ENCODE measurements at places on chromosomes 1 and 21. TPM values are rescaled to one million over a fixed set of nuclear protein-coding genes. Genes with fewer than 3 reads are reported as not detected.

GRCh38 chr1:116492358-116492811 is 78.4 kb downstream of the CD58 start:
- DNase-seq: no peak

DNA sequence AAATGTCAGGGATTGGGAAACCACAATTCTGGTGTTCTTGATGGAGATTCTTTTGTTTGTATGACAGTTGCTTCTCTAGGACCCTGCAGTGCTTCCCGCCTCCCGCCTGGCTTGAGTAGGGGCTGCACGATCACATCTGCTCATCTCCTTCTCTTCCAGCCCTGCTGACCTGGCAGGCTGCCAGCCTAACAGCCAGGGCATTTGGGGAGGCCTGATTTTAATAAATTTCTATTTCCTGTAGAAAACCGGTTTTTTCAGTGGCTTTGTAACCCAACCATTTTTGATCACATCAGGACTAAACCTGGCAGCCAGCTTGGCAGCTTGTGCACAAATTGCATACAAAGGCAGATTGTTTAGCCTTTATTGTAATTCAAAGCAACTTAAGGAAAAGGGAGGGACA is 78.9 kb downstream of the UBE2U start:
- peak; percentile 23 for DNase-seq

Gene CORT
- total RNA-seq: not detected

DNA sequence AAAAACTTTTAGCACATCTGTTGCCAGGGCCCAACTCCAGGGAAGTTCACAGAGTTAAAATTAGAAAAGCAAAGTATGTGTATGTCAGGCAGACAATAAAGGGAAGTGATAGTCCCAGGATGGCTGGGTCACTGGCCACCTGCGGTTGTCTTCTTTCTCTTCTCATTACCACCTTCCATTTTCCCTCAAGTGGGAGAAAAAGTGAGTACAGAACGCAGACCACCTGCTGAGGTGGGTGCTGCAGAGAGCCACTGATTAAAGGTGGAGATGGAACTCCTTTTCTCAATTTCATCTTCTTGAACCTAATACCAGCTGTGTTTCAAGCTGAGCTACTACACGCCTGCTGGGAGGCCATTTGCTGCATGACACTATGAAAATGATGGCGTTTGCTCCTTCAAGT is 88.8 kb upstream of the PDE4B start:
- DNase-seq: no peak

Gene CTSE
- not detected for total RNA-seq

Gene HMCN1
- total RNA-seq: 0.05 TPM

DNA sequence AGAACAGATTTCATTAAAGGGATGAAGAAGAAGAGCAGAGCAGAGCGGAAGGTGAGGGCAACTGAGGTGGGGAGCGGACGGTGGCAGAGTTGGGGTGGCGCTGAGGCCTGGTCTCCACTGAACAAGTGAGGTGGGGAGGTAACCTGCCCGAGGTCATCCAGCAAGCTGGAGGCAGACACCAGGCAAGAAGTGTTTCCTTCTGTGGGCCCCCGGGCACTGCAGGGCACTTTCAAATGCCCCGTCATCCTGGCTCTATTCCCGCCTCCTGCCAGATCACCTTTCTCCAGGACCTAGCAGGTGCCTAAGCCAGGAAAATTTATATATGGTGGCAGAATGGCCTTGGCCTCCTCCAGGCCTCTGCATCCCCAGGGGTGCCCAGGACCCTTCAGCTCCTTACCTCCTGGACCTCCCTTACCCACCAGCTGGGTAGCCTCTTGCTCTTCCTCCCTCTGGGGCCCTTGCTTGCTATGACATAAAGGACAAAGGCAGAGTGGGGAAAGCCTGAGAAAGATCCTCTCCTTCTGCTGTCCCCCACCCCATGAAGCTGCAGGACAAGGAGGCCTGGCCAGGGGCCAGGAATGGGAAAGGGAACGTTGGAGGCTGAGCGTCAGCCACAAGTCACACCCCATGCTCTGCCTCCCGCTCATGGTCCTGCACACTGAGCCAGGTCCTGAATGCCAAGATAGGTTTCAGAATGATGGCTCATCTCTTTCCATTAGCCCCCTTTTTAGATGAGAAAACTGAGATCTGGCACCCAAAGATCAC is 29.0 kb downstream of the VWA5B1 start:
- no peak for DNase-seq

DNA sequence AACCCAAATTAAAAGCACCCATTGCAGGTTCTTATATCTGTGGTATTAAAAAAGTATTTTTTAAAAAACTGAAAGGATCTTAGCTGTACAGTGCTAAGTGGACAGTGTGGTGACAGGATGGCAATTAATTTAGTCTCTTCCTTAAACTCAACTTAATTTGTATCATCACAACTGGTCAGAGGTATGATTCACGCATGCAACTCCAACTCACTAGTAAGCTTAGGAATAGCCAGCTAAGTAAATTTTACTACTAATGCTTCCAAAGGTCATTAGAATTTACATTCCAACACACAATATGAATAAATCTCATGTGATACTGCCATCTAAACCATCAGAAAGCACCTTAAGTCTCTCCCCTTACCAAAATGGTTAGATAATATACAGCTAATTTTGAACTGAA is 35.4 kb downstream of the ENAH start:
- DNase-seq: no peak

Gene UBIAD1
- 15.6 TPM for total RNA-seq

Gene RNU1-2
- total RNA-seq: not detected

DNA sequence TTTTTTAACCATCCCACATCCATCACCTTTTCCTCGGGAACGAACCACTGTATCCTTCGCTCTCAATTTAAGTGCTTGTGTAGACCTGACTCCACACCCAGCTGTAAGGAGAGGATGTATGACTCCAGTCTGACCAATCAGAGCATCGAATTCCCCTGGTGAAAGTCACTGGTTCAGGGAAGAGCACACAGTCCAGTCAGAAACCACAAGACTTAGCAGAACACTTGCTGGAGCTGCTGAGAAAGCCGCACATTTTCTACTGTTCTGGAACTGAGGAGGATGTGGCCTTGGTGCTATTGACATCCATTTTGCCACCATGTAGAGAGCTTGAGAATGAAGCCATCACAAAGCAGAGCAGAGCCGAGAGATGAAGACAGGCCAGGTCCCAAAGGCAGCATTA is 59.9 kb upstream of the CNN3 start:
- DNase-seq: peak; percentile 71

DNA sequence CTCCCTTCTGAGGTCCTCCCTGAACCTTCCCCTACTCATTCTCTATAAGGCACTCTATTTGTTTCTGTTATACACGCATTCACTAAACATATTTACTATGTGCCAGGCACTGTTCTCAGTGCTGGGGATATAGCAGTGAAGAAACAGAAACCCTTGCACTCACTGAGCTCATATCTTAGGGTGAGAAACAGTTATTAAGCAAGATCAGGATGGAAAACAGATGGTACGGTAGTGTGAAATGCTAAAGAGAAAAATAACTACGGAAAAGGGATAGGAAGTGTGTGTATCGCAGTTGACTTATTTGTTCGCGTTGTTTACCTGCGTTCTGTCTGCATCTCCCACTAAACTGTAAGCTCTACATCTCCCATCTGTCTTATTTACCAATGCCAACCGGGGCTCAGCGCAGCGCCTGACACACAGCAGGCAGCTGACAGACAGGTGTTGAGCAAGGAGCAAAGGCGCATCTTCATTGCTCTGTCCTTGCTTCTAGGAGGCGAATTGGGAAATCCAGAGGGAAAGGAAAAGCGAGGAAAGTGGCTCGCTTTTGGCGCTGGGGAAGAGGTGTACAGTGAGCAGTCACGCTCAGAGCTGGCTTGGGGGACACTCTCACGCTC is 572 bp downstream of the CYB5RL start:
- no peak for DNase-seq

GRCh38 chr1:3485016-3485415 is 30.6 kb downstream of the ARHGEF16 start:
- DNase-seq: no peak

Gene SYT2
- total RNA-seq: not detected

- DNase-seq: peak; percentile 37
Measured at GRCh38 chr1:119220991-119221390, 80.5 kb upstream of the WARS2 start.

DNA sequence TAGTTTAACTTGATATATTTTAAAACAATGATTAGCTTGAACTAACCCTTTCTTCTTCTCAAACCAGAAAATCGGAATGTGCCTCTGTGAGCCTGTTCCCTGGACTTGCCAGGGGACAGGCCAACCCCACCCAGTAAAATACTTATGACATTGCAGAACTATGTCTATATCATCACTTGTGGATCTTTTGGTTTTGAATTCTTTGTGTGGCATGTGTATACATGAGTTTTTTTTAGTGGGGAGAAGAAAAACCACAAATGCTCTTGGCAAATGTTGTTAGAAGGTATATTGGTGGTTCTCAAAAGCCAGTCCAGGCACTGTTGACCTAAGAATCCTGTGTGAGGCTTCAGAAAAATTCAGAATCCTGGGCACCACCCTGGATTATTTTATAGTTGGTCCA is 347.4 kb downstream of the SIPA1L2 start:
- DNase-seq: peak; percentile 22

- no peak for DNase-seq
Measured at GRCh38 chr1:53640701-53641075, 98.3 kb downstream of the GLIS1 start.

DNA sequence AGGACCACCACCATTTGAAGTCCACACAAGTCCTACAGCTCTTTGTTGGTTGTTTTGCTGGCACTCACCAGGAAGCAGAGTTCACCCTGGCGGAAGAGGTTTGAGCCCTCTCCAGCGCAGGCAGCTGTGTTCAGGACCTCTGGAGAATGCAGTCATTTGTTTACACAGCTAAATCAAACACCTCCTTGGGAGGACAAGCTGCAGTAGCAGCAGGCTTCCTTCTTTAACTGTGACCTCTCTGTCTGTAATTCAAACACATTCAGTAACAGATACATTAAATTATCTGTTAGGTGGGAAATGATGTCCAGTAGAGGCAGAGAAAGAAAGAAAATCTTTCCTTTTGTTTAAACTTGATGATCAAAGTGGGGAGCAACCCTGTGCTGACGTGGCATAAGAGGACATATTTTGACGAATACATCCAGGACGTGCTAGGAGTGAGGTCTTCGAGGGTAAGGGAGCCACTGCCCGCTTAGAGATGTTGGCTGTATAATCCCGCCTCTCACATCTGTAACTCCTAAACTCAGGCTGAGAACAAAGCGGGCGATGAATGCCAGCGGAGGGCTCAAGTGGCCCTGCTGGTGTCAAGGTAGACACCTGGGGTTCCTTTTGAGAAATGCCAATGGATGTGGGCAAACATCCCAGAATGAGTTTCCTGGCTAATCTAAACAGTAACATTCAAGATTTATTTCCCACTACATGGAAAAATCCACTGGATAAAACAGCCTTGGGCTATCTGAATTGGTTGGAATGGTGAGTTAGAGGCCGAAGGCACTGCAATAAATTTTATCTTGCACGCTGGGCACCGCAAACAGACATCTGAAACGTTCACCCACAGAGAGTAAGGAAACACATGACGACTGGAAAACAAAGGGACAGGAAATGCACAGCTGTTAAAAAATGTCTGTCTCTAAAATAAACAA is 51.7 kb downstream of the ABCA4 start:
- DNase-seq: peak; percentile 72

- DNase-seq: no peak
Measured at GRCh38 chr21:33505833-33506232, 14.3 kb upstream of the DNAJC28 start.

DNA sequence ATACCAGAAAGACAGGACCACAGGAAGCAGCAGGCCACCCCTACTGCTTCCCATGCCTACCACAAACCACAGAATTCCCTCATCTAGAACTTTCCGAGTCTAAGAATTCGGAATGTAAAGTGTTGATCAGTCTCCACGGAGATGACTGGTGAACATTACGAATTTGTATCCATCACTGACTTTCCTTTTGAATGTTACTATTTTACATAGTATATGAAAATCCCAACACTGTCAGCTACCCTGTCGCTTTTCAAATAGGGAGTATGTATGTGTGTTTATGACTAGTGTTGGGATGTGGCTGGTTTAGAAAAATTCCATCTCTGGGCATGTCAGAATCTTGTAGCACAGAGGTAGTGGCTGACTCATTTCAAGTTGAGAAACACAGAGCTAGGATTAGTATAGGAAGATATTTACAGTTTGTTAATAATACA is 118.2 kb downstream of the COQ8A start:
- DNase-seq: peak; percentile 76

DNA sequence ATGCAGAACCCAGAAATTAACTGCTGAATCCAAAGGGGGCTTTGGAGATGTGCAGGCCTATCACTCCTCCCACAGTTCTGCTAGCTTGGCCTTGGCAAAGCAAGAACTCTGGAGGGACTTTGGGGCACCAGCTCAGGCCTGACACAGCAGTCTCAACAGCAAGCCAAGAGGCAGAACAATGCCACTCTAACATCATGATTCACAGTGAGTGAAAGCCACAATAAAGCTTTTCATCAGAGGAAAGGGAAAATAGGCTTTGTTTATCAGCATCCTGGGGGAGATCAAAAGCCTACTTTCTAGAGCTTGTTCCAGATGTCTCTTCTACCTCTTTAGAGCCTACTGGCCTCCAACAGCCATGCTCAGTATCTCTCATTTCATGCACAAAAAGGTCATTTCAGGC is 283.4 kb downstream of the KCNH1 start:
- peak; percentile 38 for DNase-seq

Gene OR2L5
- not detected for total RNA-seq

Gene CDK18
- total RNA-seq: 33.3 TPM

GRCh38 chr1:87024936-87025540 is 110.6 kb downstream of the HS2ST1 start:
- DNase-seq: peak; percentile 55

GRCh38 chr1:41768583-41768982 is 150.1 kb downstream of the HIVEP3 start:
- DNase-seq: no peak

DNA sequence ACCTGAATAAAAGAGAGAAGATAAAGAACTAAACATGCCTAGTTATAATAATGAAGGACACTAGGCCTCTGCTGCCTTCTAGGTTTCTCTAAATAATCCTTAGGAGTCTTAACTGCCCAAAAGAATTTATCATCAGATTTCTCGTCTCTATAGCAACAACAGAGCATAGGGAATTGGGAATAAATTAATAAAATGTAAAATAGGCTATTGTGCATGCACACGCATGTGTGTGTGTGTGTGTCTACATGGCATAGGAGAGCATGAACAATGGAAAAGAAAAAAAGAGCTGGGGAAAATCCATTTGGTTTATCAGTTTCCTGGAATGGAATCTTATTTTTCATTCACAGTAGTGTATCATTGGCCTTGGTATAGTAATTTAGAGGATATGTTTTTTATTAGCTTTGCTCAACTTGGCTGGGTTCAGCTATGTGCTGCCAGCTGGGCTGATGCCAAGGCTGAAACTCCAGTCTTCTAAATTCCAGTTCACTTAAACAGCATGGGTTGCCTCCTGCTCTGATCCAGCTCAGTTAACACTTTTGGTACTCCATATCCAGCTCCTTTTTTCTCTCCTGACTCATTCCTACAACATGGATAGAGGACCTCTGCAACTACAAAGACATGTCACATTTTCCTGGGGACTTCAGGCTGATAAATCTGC is 80.6 kb upstream of the SLFNL1 start:
- peak; percentile 86 for DNase-seq

DNA sequence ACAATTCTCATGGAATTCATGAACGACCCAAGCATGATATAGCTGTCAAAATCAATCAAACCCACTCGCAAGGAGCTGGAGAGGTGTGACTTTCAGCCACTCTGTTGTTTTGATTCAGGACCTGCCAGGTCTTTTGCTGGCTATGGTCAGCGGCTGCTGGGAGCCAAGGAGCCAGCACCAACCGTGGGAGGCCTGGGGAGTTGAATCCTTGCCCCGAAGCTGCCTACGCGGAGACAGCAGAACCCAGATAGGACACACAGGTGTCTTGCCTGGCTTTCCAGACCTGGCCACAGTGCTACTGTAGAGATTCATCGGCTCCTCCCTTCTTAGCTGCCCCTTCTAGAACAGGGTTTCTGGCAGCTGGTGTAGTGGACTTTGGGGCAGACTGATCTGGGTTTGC is 42.7 kb downstream of the ZSCAN20 start:
- DNase-seq: no peak
